ENCODE measurements at places on chromosomes 3 and 15. TPM values are rescaled to one million over a fixed set of nuclear protein-coding genes. Genes with fewer than 3 reads are reported as not detected.

The GRM2 gene
- total RNA-seq: 0.25 TPM

The LRRC3B gene
- total RNA-seq: 1.6 TPM

The FYCO1 gene
- 19.7 TPM for total RNA-seq

The BCL2A1 gene
- not detected for total RNA-seq

The ECE2 gene
- not detected for total RNA-seq

- no peak overlapping the region for H3K4me3 ChIP-seq
- no peaks in the 10 kb centered on the region for H3K36me3 ChIP-seq
- H3K27me3 ChIP-seq: no peaks in the 10 kb centered on the region
- no peaks in the 10 kb centered on the region for H3K4me1 ChIP-seq
- no peak overlapping the region for H3K27ac ChIP-seq
Measured at GRCh38 chr3:122298239-122298638, 26.8 kb upstream of the CSTA start.

DNA sequence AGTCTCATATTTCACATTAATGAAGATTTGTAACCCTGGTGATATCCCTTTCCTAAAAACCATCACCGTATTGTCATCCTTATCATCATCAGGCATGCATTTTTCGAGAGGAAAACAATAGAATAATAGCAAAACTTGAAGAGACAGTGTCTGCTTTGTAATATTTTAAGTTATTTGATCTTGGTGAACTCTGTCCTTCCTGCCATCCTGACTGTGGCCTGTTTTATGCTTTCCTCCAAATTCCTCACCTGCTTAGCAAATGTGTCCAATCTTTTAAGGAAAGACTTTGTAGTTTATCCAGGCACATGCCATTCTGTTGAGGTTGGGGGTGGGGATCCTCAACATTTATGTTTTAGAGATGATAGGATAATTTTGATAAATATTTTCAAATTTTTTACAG lies 306.1 kb upstream of the COL8A1 start:
- H3K4me3 ChIP-seq: no peak overlapping the region

- H3K36me3 ChIP-seq: no peaks in the 10 kb centered on the region
- H3K4me3 ChIP-seq: no peak overlapping the region
- H3K27ac ChIP-seq: no peak overlapping the region
- DNase-seq: no peak
Measured at GRCh38 chr3:75321060-75321459, 343.1 kb upstream of the FRG2C start.

- no peak for DNase-seq
- no peak overlapping the region for H3K4me3 ChIP-seq
- H3K36me3 ChIP-seq: no peaks in the 10 kb centered on the region
Measured at GRCh38 chr15:41578736-41579383, 19.8 kb downstream of the TYRO3 start.

DNA sequence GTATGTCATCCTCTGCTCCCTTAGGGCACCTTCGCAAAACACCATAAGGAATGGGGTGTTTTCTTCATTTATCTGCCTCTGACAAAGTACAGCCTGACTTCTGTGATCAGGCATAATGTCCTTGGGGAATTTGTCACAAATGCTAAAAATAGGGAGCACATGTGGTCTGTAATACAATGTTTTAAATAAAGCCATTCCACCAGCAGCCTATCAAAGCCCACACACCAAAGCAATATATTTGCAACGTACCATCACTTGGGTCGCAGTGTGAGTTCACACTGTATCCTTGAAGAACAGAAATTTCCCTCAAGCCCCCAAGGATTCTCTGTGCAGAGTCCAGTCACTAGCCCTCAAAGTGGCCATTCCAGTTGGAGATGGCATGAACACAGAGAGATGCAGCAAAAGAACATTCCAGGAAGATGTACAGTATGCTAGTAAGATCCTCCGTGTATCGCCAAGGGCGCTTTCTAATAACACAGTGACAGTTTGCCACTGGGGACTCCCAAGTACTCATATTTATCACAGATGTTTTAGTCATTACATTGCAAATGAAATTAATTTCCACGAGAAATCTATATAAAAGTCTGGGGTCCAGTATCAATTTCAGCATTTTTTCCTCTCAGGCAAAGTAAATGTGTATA lies 246.7 kb downstream of the MCTP2 start:
- H3K4me1 ChIP-seq: no peaks in the 10 kb centered on the region
- H3K4me3 ChIP-seq: no peak overlapping the region
- H3K27ac ChIP-seq: no peak overlapping the region

DNA sequence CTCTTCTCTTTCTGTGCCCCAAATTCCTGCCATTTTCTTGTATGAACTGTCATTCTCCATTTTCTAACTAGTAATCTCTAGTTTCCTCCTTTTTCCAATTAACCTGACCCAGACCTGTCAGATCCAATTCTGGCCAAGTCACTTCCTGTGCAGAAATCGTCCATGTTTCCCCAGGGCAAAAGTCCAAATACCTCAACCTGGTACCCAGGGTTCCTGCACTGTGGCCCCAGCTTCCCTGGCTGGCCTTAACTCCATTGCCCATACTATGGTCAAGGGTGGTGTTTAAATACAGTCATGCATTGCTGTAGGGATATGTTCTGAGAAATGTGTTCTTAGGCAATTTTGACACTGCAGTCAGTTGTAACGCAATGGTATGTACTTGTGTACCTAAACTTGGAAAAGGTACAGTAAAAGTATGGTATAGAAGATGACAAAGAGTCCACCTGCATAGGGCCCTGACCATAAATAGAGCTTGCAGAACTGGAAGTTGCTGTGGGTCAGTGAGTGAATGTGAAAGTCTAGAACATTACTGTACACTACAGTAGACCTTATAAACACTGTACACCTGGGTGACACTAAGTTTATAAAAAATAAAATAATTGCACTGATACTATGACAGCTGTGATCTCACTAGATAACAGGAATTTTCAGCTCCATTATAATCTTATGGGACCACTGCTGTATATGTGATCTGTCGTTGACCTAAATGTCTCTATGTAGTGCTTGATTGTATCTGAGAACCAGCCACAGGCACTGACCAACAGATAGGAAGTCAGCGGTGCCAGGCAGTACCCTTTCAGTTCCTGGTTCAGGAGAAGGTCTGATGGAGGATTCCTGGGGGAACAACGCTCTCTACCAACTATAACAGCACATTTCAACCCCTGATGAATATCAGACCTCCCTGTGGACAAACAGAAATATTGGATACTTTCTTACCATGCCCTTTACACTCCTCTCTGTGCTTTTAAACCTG lies 336.1 kb upstream of the PROK2 start:
- H3K4me1 ChIP-seq: peaks cover 10% of the 10 kb centered on the region
- DNase-seq: no peak
- no peaks in the 10 kb centered on the region for H3K27me3 ChIP-seq
- no peak overlapping the region for H3K4me3 ChIP-seq
- H3K36me3 ChIP-seq: no peaks in the 10 kb centered on the region
- H3K27ac ChIP-seq: no peak overlapping the region

GRCh38 chr3:103083848-103084631 lies 649.2 kb downstream of the ZPLD1 start:
- H3K36me3 ChIP-seq: no peaks in the 10 kb centered on the region
- no peaks in the 10 kb centered on the region for H3K27me3 ChIP-seq
- no peaks in the 10 kb centered on the region for H3K4me1 ChIP-seq
- no peak overlapping the region for H3K27ac ChIP-seq
- no peak overlapping the region for H3K4me3 ChIP-seq

DNA sequence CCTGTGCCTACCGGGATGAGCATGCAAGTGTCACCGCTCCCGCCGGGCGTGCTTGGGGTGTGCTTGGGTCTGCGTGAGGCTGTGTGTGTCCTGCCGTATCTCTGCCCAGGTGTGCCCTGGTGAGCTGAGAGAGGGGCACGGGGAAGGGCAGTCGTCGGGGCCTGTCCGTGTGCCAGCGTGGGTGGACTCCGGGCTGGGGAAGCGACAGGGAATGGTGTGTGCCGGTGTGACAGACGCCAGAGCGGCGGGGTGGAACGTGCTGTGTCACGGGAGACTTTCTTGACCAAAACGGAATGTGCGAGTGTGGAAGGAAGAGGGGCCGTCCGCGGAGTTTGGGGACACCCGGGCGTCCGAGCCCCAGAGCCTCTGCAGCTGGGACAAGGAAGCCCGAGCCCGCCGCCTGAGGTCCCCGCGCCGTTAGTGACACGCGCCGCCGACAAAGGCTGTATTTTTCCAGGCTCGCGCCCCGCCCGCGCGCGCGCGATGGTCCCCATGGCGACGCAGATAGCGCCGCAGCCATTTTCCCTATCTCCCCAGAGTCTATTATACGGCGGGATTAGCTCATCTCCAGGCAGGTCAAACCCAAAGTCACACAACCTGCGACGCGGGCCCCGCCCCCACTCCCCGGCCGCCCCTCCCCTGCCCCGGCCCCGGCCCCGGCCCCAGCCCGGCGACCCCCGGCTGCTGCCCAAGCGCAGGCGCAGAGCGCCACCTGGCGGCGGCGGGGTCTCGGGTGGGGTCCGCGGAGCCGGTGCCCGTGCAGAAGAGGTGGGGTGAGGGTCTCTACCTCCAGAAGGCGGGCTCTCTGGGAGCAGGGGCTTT lies 4.5 kb upstream of the GATA2 start:
- peaks cover 5% of the 10 kb centered on the region for H3K4me1 ChIP-seq
- peak overlapping the region; percentile 57 for H3K4me3 ChIP-seq
- no peak for DNase-seq

- H3K27ac ChIP-seq: no peak overlapping the region
- no peak for DNase-seq
- no peaks in the 10 kb centered on the region for H3K27me3 ChIP-seq
- H3K4me1 ChIP-seq: peaks cover 16% of the 10 kb centered on the region
- H3K36me3 ChIP-seq: no peaks in the 10 kb centered on the region
- H3K4me3 ChIP-seq: no peak overlapping the region
Measured at GRCh38 chr15:91863621-91864255, 10.2 kb downstream of the SLCO3A1 start.

DNA sequence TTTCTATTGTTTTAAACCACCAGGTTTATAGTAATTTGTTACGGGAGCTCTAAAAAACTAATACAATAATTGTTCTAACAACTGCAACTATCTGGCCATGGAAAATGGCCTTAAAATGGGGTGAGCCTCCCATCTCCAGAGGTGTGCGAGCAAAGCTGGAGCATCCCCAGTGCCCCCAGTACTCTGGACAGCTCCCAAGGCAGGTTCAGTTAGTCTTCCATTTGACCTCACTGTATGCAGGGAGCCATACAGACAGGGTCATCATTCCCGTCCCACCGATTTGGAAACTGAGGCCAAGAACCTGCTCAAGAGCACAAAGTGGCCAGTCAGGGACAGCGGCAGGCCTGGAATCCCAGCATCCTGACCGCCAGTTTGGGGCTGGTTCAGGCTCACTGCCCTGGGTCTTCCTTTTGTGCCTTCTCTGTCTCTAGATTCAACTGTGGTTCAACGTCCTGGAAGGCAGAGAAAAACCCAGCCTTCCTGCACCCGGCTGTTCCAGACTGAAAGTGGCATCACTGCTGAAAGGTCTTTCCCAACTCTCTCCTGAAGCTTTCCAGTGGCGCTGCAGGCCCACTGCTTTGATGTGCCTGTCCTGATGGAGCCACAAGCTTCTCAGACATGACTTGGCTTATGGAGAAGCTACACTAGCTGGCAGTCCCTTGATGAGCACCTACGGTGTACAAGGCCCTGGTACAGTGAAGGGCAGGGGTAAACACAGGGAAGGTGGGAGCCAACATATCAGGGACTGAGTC lies 76.6 kb upstream of the LINGO1 start:
- no peaks in the 10 kb centered on the region for H3K4me1 ChIP-seq
- H3K36me3 ChIP-seq: no peaks in the 10 kb centered on the region
- no peak overlapping the region for H3K27ac ChIP-seq
- DNase-seq: no peak
- no peak overlapping the region for H3K4me3 ChIP-seq

DNA sequence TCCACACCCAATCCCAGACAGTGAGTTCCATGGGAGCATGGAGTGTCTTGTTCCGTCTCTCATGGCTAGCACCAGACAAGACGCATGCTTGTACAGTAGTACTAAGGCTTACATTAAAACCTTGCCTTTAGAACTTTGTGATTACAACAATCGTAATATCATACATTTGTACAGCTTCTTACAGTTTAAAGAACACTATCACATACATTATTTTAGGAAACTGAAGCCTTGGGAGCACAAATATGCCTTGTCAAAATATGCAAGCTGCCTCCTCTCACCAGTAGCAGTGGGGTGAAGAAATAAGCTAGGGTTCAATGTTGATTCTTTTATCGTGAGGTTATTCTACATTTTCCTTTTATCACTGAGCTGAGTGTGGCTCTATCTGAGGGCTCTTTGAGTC lies 36.8 kb downstream of the ADAMTSL3 start:
- no peak for DNase-seq
- H3K4me3 ChIP-seq: no peak overlapping the region
- H3K27ac ChIP-seq: no peak overlapping the region

GRCh38 chr3:50572158-50572557 lies 2.8 kb downstream of the HEMK1 start:
- no peak overlapping the region for H3K27ac ChIP-seq
- no peaks in the 10 kb centered on the region for H3K27me3 ChIP-seq
- peaks cover 2% of the 10 kb centered on the region for H3K36me3 ChIP-seq
- DNase-seq: peak; percentile 23
- H3K4me3 ChIP-seq: no peak overlapping the region

DNA sequence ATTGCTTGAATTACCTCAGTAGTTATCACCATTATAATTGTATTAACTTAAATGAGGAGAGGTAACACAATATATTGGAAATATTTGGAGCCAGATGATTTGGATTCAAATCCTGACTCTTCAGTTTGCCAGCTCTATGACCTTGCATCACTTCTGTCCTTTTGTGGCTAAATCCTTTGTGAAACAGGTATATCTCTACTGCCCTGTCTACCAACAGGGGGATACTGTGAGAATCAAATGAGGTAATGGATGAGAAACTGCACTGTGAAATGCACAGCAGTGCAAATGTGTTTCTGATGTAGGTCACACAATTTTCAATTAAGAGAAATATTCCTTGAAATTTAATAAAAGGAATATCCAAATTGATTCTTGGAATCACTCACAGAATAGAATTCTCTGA lies 58.8 kb downstream of the CCDC54 start:
- H3K4me3 ChIP-seq: no peak overlapping the region
- no peak for DNase-seq
- no peaks in the 10 kb centered on the region for H3K36me3 ChIP-seq
- H3K4me1 ChIP-seq: no peaks in the 10 kb centered on the region

- H3K4me3 ChIP-seq: peak overlapping the region; percentile 88
- peaks cover 31% of the 10 kb centered on the region for H3K4me1 ChIP-seq
- peak; percentile 29 for DNase-seq
- H3K36me3 ChIP-seq: peaks cover 14% of the 10 kb centered on the region
- peak overlapping the region; percentile 87 for H3K27ac ChIP-seq
- H3K27me3 ChIP-seq: no peaks in the 10 kb centered on the region
Measured at GRCh38 chr15:90266061-90266431, 574 bp downstream of the NGRN start.

GRCh38 chr3:100815583-100815982 lies 106.3 kb downstream of the TFG start:
- no peak overlapping the region for H3K4me3 ChIP-seq
- no peaks in the 10 kb centered on the region for H3K27me3 ChIP-seq
- H3K27ac ChIP-seq: no peak overlapping the region
- H3K36me3 ChIP-seq: no peaks in the 10 kb centered on the region
- DNase-seq: no peak
- H3K4me1 ChIP-seq: peaks cover 4% of the 10 kb centered on the region

DNA sequence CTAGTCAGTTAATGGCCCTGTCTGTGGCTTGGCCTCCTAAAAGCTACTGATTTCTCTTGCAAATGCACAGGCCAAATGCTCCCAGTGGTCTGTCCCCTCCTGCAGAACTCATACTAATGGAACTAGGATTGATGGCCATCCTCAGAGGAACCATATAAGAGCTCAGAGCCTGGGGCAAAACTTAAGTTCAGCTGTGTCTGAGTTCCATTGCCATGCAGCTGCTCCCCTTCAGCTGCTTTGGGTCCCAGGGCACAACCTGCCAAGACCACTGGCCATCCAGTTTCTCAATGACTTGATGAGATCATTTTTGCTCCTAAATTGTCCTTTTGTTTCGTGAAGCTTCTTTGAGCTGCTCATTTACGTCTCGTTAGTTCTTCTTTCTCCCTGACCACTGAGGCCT lies 529.5 kb upstream of the TBL1XR1 start:
- no peak for DNase-seq
- H3K27ac ChIP-seq: no peak overlapping the region
- no peak overlapping the region for H3K4me3 ChIP-seq

All from astrocyte (in vitro differentiated cells and primary cell).